Articular chondrocyte of knee joint (primary cell): ENCODE measurements at places on chromosomes 4 and X. TPM values are rescaled to one million over a fixed set of nuclear protein-coding genes. Genes with fewer than 3 reads are reported as not detected.

Gene TMEM35A
- total RNA-seq: 0.52 and 0.86 TPM in 2 replicates

Gene KLB
- total RNA-seq: under 0.01 TPM in 1 of 2 replicates, not detected in the other

Gene TSPAN6
- total RNA-seq: 45.2 and 47.7 TPM in 2 replicates

Gene POU3F4
- not detected in 2 replicates for total RNA-seq

Gene F8A2
- not detected in 2 replicates for total RNA-seq

Gene LUZP4
- not detected in 2 replicates for total RNA-seq

Gene TLR10
- total RNA-seq: not detected in 2 replicates

Gene ELOVL6
- 8.4 and 10.5 TPM in 2 replicates for total RNA-seq

Gene MGARP
- total RNA-seq: 38.8 and 49.7 TPM in 2 replicates

Gene FRMD7
- total RNA-seq: 1.6 and 1.8 TPM in 2 replicates

Gene SSX2B
- total RNA-seq: not detected in 2 replicates

Gene PRRG3
- total RNA-seq: under 0.01 and 0.11 TPM in 2 replicates
